ENCODE measurements at places on chromosomes 7 and 10. TPM values are rescaled to one million over a fixed set of nuclear protein-coding genes. Genes with fewer than 3 reads are reported as not detected.

GRCh38 chr7:81433206-81433605, 336.6 kb downstream of the HGF start:
- H3K27me3 ChIP-seq = no peaks in the 10 kb centered on the region
- no peak for DNase-seq
- H3K4me3 ChIP-seq = no peak overlapping the region
- H3K4me1 ChIP-seq = no peaks in the 10 kb centered on the region
- no peaks in the 10 kb centered on the region for H3K36me3 ChIP-seq
- H3K27ac ChIP-seq = no peak overlapping the region

DNA sequence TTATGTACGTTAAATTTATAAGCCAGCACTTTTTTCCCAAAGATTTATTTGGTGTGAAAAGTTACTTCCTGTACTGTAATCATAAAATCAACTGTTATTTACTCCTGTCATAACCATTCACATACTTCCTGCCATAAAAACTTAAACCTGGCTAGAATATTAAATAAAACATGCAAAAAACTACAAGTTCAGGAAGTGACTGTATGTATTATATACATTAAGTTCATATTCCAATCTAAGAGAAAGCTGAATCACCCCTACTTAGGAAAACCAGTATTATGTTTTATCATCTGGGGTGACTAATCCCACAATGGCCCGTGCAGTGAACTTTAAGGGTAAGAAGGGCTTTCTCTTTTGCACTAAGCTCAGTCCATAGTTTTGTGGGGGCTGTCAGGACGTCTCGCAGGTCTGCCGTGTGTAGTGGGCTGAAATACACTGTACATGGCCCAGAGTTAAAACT, 183.7 kb upstream of the KLF14 start:
- H3K4me1 ChIP-seq = peaks cover 65% of the 10 kb centered on the region
- peak overlapping the region; percentile 14 for H3K27ac ChIP-seq
- no peak overlapping the region for H3K4me3 ChIP-seq
- peaks cover 90% of the 10 kb centered on the region for H3K36me3 ChIP-seq
- no peaks in the 10 kb centered on the region for H3K27me3 ChIP-seq

- no peak overlapping the region for H3K4me3 ChIP-seq
- peaks cover 70% of the 10 kb centered on the region for H3K27me3 ChIP-seq
- H3K36me3 ChIP-seq = no peaks in the 10 kb centered on the region
Observed at GRCh38 chr10:125055446-125055845, 104.9 kb downstream of the CTBP2 start.

GRCh38 chr7:126501617-126502016, 751.1 kb downstream of the GRM8 start:
- no peaks in the 10 kb centered on the region for H3K27me3 ChIP-seq
- no peaks in the 10 kb centered on the region for H3K4me1 ChIP-seq
- H3K27ac ChIP-seq = no peak overlapping the region
- no peaks in the 10 kb centered on the region for H3K36me3 ChIP-seq

DNA sequence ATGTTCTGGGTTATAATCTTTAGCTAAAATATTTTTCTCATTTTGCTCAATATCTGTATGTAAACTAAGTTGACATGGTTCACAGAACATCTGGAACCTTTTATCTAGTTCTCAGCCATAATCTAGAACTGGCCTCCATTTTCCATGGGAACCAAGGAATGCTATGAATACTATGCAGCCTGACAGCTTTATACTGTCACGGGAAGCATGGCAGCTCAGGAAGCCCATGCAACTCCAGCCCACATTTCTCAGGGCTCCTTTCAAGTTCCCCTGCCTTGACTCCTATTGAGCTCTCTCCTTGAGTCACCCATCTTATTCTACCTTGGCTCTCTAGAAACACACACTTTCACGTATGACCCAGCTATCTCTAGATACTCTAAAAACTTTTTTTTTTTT, 36.6 kb upstream of the PRKAR2B start:
- H3K4me3 ChIP-seq = no peak overlapping the region
- no peak overlapping the region for H3K27ac ChIP-seq
- no peaks in the 10 kb centered on the region for H3K4me1 ChIP-seq
- H3K27me3 ChIP-seq = no peaks in the 10 kb centered on the region
- no peaks in the 10 kb centered on the region for H3K36me3 ChIP-seq
- DNase-seq = no peak

DNA sequence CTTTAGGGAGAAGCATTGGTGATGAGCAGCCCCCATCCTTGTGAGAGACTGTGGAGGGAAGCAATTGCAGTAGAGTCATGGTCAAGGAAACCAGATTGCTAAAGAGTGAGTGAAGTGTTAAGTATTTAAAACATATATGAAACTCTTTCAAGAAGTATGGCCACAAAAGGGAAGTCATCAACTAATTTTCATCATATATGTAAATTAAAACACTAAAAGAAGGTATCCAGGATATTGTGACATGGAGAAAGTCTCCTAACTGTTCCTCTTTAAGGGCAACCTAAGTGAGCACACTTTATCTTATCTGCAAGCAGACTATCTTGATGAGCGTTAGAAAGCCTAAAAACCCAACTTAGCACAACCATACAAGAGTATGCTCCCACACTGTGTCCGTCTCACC, 69.7 kb downstream of the CD36 start:
- no peak overlapping the region for H3K27ac ChIP-seq
- H3K36me3 ChIP-seq = no peaks in the 10 kb centered on the region
- H3K4me1 ChIP-seq = no peaks in the 10 kb centered on the region
- no peaks in the 10 kb centered on the region for H3K27me3 ChIP-seq
- no peak for DNase-seq
- H3K4me3 ChIP-seq = no peak overlapping the region

DNA sequence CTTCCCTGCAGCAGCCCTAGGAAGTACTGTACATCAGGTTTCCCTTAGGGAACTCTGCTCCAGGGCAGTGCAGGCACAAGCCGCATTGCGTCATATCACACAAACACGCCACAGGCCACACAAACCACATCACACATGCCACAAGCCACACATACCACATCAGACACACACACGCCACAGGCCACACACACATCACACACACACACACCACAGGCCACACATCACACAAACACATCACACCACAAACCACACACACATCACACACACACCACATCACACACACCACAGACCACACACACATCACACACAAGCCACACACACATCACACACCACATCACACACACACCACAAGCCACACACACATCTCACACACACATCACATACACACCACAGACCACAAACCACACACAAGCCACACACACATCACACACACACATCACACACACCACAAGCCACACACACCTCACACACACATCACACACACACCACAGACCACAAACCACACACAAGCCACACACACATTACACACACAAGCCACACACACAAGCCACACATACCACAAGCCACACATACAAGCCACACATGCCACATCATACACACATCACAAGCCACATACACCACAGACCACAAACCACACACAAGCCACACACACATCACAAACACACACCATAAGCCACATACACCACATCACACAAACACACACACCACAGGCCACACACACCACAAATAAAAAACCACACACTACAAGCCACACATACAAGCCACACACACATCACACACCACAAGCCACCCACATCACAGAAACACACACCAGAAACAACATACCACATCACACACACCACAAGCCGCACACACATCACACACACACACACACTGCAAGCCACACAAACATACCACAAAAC, 53.4 kb downstream of the TMEM209 start:
- H3K36me3 ChIP-seq = no peaks in the 10 kb centered on the region
- H3K4me3 ChIP-seq = no peak overlapping the region
- H3K27me3 ChIP-seq = no peaks in the 10 kb centered on the region

DNA sequence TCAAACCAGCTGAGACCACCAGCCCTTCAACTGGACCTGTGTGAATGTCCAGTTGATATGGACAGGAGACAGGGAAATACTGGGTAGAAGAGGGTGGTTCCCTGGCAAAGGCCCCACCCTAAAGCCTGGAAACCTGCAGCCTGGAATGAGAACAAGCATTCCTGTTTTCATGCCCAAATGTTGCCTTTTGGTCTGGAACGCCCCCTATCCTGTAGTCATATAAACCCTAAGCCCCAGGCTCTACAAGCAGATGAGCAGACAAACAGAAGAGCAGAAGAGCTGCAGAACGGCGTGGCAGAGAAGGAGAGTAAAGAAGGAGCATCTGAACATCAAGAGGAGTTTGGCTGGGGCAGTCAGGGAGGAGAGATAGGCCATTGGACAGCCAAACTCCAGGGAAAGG, 38.4 kb downstream of the SYPL1 start:
- H3K27ac ChIP-seq = peak overlapping the region; percentile 98
- no peaks in the 10 kb centered on the region for H3K36me3 ChIP-seq
- no peaks in the 10 kb centered on the region for H3K27me3 ChIP-seq
- peak overlapping the region; percentile 58 for H3K4me3 ChIP-seq

SLC26A4 gene
- 0.05 TPM for total RNA-seq

NUTM2D gene
- 1.9 TPM for total RNA-seq

- H3K4me1 ChIP-seq = no peaks in the 10 kb centered on the region
- H3K4me3 ChIP-seq = no peak overlapping the region
- no peak for DNase-seq
- H3K36me3 ChIP-seq = no peaks in the 10 kb centered on the region
- no peaks in the 10 kb centered on the region for H3K27me3 ChIP-seq
Observed at GRCh38 chr7:82694022-82694421, 250.4 kb upstream of the CACNA2D1 start.

PRTFDC1 gene
- total RNA-seq = not detected

DNA sequence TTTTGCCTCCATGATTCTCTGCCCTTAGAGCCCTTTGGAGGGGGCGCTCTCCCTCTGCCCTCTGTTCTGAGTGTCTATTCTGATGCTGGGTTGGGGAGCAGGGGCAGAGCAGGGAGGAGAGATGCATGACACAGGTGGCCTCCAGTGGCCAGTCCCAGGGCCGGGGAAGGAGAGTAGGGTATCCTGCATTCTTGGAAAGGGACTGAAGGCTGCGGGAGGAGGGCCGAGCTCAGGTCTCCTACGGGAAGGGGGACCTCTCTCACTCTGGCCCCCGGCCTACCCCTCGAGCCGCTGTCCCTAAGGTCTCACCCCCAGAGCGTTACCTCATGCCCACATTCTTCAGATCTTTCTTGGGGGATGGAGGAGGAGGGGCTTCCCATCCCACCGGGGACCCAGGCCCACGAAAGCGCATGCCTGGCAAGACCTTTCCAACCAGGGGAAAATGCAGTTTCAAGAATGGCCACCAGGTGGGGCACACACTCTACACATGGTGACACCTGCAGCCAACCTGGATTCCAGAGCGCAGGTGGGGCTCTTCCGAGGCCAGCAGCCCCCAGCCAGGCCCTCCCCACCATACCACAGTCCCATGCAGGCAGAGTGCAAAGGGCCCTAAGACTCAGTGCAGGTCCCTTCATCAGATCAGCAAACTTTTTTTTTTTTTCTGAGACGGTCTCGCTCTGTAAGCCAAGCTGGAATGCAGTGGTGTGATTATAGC, 86.4 kb downstream of the MYL10 start:
- H3K27me3 ChIP-seq = peaks cover 2% of the 10 kb centered on the region
- H3K36me3 ChIP-seq = no peaks in the 10 kb centered on the region
- peak; percentile 71 for DNase-seq
- H3K4me3 ChIP-seq = no peak overlapping the region
- no peaks in the 10 kb centered on the region for H3K4me1 ChIP-seq

STAG3 gene
- 41.3 TPM for total RNA-seq
